GM03348 (cell line): ENCODE measurements at places on chromosomes 3 and 15.

- DNase-seq, result no peak
Measured at GRCh38 chr3:22861426-22861825, 341.7 kb upstream of the UBE2E2 start.

GRCh38 chr15:64144565-64145281 is 6.8 kb upstream of the SNX22 start:
- DNase-seq, result no peak

DNA sequence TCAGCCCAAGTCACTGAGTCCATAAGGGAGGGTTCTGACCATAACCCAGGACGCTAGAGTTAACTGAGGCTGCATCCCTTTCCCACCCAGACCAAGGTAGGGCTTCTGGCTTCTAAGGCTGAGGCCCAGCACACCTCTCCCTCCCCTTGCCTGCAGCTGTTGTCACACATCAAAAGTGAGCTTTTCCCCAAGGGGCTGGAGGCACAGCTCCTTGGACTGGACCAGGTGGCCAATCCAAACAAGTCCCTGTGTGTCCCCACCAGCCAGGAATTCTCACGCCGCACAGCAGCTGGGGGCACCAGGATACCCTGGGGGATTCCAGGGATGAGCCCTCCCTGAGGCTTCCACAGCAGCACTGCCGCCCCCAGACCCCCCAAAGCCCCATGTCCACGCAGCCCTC is 22.3 kb upstream of the ISLR2 start:
- no peak for DNase-seq

DNA sequence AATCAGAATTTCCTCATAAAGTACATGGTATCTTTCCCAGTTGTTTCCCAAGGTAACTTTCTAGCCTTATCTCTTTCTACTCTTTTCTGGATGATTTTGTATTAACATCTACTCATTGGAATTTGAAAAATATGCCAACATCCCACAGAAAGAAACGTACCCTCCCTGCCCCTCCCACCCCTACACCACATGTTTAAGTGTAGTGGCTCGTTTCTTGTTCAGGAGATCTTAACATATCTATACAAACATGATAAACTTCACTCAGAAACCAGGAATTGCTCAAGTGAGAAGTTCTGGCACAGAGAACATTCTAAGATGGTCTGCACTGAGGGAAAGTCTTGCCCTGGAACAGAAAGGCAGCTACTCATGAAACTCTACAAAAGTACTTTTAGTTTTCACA is 404.7 kb downstream of the SOX2 start:
- no peak for DNase-seq
